ENCODE measurements at places on chromosomes 2 and 18.

- DNase-seq = no peak
Observed at GRCh38 chr2:11729362-11730212, 16.8 kb upstream of the LPIN1 start.

DNA sequence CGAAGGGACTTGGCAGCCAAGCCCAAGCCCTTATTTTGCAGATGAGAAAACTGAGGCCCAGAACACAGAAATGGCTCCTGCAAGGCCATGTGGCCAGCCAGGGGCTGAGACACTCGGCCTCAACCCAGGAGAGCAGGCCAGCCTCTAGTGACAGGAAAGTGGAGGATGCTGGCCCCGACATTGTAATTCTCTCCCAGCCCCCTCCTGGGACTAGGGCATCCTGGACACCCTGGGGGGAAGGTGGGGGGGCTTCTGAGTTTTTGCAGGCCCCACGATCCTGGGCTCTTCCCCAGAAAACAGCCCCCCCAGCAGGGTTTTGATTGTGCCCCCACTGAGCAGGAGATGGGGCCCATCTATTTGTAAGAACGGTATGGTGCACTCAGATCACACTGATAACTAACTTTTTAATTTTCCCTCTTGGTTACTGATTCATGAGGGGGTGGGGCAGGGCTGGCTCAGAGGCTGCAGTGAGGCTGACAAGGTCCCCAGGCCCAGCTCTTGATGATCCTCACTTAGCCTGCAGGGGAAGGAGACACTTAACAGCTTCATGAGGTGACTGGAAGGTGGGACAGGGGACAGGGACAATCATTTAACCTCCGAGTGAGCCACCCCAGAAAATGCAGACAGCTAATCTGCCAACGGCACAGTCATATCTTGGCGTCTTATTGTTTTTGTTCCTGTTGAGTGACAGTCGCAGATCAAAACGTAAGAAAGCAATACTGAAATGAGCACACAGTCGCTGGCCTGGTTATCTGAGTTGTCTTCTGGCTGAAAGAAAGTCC is 18.9 kb downstream of the SMAD7 start:
- no peak for DNase-seq

DNA sequence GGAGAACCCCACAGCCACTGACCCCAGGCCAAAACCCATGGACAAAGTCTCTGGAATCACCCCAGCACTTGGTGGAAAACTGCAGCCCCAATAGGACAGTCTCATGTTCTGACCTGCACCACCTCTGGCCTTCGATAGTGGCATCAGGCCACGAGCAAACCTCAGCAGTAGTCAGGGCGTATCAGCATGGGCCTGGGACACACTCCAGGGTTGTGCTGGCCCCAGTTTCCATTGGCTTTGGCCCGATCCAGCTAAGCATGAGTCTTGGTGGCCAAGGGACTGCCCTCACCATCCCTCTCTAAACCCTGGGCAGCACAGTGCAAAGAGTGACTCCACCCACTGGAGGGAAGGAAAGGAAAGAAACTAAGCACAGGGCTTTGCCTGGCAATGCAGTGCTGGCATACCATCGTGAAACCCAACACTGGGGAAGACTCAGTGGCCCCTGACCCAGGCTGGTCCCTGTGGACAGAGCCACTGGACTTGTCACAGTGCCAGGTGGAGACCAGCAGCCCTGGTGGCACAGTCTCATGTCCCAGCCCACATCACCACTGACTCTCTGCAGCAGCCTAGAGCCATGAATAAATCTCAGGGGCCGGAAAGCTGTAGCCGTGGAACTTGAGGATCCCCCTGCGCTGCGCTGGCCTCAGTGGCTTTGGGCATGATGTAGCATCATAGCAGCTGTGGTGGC is 46.3 kb downstream of the ZNF519 start:
- no peak for DNase-seq

DNA sequence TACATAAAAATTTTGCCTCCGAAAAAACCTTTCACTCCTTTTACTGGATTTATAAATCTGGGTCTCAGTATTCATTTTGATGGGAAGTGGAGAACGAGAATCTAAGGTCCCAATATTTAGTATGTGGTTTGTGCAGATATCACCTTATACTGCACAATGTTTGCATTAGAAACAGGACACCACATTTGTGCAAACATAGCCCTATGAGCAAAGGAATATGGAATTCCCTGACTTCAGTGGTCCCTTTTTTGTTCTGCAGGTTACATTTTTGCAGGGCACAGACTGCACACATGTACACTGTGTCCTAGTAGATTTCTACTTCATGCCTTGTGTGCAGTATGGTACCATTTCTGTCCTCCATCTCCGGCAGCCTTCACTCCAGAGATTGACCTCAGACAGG is 130.0 kb downstream of the CDH19 start:
- DNase-seq = no peak

DNA sequence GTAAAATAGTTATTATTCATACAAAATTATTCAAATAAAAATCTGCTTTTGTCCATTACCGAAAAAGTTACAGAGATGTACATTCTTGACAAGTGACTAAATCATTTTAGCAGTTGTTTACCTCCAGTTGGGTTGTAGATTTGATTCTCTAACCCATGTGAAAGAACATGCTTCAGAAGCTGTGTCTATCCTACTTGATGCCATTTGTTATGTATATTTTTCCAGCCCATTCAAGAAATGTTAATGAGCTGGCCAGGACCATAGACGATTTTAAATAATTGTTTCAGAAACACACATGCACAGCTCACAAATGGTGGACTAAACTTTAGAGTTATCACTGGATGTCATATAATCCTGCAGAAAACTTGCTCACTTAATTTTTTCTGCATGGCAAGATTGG is 391.1 kb upstream of the REG3G start:
- no peak for DNase-seq

- DNase-seq = no peak
Observed at GRCh38 chr2:71069376-71069775, 928 bp downstream of the NAGK start.

- DNase-seq = no peak
Observed at GRCh38 chr18:21996351-21996826, 173.0 kb upstream of the GATA6 start.

- no peak for DNase-seq
Observed at GRCh38 chr2:54863660-54864059, 140.2 kb downstream of the EML6 start.

Data from stimulated activated CD4-positive, alpha-beta T cell treated with anti-CD3 and anti-CD28 coated beads, Interleukin-12 subunit alpha, Interleukin-12 subunit beta, amount 100 ng/mL, for 24 hours (primary cell).